Glomerular endothelial cell (primary cell): ENCODE measurements at places on chromosomes 1 and 21. TPM values are rescaled to one million over a fixed set of nuclear protein-coding genes. Genes with fewer than 3 reads are reported as not detected.

Gene MATN1
- not detected in 2 replicates for total RNA-seq

Gene OPTC
- not detected in 2 replicates for total RNA-seq

Gene PODN
- 0.24 and 2.5 TPM in 2 replicates for total RNA-seq

Gene AMY2A
- not detected in 2 replicates for total RNA-seq

Gene MCOLN3
- total RNA-seq = not detected in 2 replicates

Gene AGL
- total RNA-seq = 8.1 and 10.9 TPM in 2 replicates

Gene OR2AK2
- total RNA-seq = not detected in 2 replicates

Gene CRYBG2
- under 0.01 TPM in 1 of 2 replicates, not detected in the other for total RNA-seq

Gene TRIM45
- 0.82 and 3.0 TPM in 2 replicates for total RNA-seq

Gene TMEM200B
- 0.41 and 2.4 TPM in 2 replicates for total RNA-seq

Gene TMPRSS3
- not detected in 2 replicates for total RNA-seq

Gene TMCO4
- 11.4 and 12.9 TPM in 2 replicates for total RNA-seq

Gene CIART
- total RNA-seq = 2.2 and 11.4 TPM in 2 replicates

Gene PGBD5
- 0.10 and 0.12 TPM in 2 replicates for total RNA-seq

Gene TMED5
- total RNA-seq = 50.9 and 57.1 TPM in 2 replicates

Gene NBPF10
- 0.15 and 0.47 TPM in 2 replicates for total RNA-seq

Gene TMEM79
- total RNA-seq = 1.9 TPM in 2 replicates

Gene SLC6A9
- 0.15 and 1.5 TPM in 2 replicates for total RNA-seq

Gene FMO4
- total RNA-seq = 0.88 and 2.1 TPM in 2 replicates

Gene ZCCHC17
- 28.2 and 44.0 TPM in 2 replicates for total RNA-seq

Gene NBPF4
- total RNA-seq = not detected in 2 replicates

Gene S100PBP
- 18.9 and 40.8 TPM in 2 replicates for total RNA-seq

Gene KISS1
- 8.0 TPM in 1 of 2 replicates, not detected in the other for total RNA-seq

Gene CFHR1
- total RNA-seq = not detected in 2 replicates

Gene UBL4B
- total RNA-seq = not detected in 2 replicates

Gene KRTAP19-3
- total RNA-seq = not detected in 2 replicates
